ENCODE measurements at places on chromosomes 1 and 21.

DNA sequence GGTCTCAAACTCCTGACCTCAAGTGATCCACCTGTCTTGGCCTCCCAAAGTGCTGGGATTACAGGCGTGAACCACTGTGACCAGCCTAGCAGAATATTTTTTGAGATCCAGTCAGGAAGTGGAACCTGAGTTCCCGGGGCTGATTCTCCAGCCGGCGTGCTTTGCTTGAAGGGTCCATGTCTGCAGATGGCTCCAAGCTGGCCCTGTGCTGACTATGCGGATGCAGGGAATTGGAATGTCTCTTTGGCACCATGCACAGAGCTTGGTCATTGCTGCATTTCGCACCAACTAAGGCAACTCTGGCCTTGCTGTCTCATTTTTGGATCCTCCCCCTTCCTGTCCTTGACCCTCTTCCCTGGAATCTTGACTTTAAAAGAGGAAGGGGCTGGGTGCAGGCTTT, 28.1 kb downstream of the ARHGEF10L start:
- DNase-seq = no peak

- DNase-seq = no peak
Measured at GRCh38 chr1:162535501-162535900, 26.0 kb upstream of the UAP1 start.

DNA sequence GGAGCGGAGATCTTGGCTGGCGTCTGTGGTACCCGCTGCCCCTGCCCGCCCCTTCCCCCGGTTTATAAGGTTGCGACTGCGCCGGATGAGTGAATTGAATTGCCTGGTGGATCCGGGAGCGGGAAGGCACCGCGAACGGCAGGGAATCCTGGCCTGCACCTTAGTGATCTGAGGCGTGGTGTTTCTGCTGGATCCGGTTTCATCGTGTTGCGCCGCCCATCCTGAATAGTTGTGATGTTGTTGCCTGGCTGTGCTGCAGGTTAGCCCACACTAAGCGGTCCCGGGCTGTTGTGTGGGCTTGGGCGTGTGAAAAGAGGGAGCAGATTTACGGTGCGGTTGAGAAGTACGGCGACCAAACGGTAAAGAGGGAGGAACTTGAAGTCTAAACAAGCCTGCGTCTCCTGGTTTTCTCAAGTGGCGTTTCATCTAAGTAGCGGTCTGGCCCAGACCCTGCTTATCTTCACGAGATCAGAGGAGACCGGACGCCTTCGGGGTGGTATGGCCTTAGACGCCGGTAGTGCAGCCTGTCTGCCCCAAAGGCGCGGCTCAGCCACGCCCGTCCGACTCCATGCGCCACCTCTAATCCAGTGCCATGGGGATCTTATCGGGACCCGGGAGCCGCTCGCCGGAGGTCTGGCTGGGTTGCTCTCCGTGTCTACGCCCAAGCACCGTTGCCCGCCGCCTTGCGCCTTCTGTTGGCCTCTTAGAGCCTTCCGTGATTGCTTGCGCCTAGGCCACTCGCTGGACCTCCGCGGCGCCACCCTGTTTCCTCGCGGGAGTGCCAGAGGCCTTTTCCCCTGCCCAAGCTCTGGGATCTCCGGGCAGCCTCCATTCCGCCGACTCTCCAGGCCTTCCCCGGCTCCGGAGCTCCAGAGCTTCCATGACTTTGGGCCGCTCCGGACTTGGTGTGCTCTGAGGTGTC, 87.5 kb upstream of the RHOU start:
- DNase-seq = peak; percentile 16

DNA sequence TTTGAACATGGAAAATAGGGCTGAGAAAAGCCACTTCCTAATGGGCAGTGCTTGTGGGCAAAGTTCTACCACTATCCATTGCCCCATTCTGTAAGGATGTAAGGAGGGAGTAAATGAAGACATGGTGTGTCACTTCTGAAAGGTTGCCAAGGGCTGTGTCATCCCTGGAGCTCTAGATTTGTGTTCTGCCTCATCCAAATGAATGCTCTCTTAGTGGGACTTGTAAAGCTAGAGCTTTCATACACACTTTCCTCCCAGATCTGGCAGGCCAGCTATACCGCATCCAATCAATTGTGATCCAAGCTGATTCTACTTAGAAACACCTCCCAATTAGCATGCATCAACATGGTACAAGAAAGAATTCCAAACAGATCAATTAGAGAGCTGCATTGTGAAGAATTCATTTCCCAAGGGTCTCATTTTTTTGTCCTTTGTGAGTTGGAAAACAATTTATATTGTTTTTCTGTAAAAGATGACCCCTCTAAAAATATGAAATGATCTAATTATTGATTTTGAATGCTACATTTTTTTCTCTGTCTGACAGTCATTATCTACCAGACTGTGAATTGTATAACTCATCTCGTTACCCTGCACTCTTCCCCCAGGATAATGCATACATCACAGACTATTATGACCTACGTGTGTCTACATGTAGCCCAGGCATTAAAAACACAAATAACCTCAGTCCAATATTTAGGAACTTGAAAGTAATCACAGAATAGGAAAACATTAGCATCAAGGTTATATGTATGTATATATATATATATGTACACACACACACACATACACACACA, 117.1 kb upstream of the DUSP10 start:
- no peak for DNase-seq

- DNase-seq = no peak
Measured at GRCh38 chr1:98028800-98029199, 108.0 kb upstream of the DPYD start.

DNA sequence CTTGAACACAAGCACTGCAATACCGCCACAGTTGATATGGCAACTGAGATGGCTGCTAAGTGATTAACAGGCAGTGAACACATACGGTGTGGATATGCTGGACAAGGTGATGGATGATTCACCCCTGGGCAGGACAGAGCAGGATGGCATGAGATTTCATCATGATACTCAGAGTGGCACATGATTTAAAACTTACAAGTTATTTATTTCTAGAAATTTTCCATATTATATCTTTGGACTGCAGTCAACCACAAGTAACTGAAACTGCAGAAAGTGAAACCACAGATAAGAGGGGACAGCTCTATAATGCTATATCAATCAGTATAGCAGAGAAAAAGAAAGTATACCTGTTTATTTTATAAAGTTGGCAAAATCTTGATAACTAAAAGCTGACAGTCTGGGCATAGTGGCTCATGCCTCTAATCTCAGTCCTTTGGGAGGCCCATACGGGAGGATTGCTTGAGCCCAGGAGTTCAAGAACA, 47.9 kb downstream of the PHACTR4 start:
- peak; percentile 10 for DNase-seq

GRCh38 chr1:68112835-68113243, 62.4 kb upstream of the DIRAS3 start:
- no peak for DNase-seq

DNA sequence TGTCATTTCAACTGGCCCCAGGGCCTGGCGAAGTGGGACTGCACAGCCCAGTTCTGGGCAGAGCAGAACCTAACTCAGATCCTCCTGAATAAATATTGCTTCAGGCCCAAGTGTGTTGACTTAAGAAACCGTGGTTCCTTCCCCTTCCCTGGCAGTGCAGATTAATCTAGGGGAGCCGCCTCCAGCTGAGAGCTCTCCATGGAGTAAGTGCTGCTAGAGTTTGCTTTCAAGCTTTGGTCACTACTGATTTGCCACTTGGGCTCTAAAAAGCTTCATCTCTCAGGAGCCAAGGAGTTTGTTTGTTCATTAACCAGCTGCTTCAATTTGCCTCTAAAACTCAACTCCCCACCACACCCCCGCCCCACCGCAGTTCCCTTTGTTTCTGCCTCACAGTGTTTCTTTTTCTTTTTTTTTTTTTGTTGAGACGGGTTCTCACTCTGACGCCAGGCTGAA, 112.1 kb downstream of the DTL start:
- DNase-seq = no peak

DNA sequence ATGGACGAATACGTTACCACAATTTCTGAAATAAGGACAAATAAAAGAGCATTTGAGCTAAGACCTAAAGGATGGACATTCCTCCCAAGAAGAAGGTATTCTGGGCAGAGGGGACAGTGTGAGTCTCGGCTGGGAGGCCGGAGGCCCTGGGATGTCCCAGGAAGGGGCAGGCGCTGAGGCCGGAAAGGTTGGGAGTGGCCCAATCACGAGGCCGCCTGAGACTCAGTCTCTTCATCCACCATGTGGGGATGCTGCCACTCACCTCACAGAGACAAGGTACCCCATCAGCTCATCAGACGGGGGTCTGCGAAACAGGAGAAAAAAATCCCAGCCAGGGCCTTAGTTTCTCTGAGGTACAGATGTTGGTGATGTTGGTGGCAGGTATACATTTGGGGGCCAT, 24.3 kb upstream of the LAPTM5 start:
- no peak for DNase-seq

Measured in activated naive CD4-positive, alpha-beta T cell treated with Interleukin-2 at 50 U/mL for 16 hours (primary cell).